ENCODE measurements at places on chromosomes 12 and 14.

DNA sequence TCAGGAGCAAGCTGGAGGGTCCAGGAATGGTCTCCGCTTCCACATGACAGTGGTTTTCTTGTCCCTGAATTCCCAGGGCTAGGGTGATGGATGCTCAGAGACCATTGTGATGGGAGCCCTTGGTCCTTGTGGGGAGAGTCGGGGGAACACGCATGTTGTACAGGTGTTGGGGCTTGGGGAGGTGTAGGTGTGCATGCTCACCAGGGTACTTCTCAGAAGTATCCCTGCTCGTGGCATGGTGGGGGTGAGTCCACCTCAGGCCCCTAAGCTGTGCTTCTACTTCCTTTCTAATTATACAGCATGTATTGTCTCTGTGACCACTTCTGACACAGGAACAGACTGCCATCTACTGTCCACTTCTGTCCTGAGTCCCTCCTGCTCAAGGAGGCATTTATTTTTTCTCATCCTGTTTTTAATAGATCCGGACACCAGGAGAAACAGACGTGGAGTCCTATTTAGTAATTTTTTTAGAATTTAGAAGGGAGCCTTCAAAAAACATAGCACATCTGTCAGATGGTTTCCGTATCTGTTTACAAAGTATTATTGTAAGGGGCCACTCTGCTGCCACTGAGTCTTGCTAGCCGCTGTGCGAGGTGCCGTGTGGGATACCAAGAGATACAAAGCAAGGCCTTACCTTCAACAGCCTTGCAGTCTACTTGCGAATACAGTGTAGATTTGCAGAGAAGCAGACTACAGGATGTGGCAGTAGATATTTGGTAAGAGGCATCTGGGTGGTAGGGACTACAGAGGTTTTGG is 10.5 kb downstream of the NTF3 start:
- H3K27me3 ChIP-seq, result no peaks in the 10 kb centered on the region
- H3K4me3 ChIP-seq, result no peak overlapping the region
- no peaks in the 10 kb centered on the region for H3K36me3 ChIP-seq
- H3K4me1 ChIP-seq, result 0 out of 2 replicates have a peak, but pooled peaks cover 2% of the 10 kb centered on the region
- no peak for DNase-seq

- H3K27me3 ChIP-seq, result no peaks in the 10 kb centered on the region
- H3K4me1 ChIP-seq, result no peaks in the 10 kb centered on the region
- H3K36me3 ChIP-seq, result no peaks in the 10 kb centered on the region
- no peak overlapping the region for H3K4me3 ChIP-seq
Measured at GRCh38 chr12:62882140-62882539, 52.8 kb downstream of the PPM1H start.

- no peak for DNase-seq
- H3K27me3 ChIP-seq, result no peaks in the 10 kb centered on the region
- no peak overlapping the region for H3K27ac ChIP-seq
Measured at GRCh38 chr12:100077367-100077766, 65.3 kb downstream of the BLTP3B start.

- DNase-seq, result no peak
- no peaks in the 10 kb centered on the region for H3K36me3 ChIP-seq
- no peaks in the 10 kb centered on the region for H3K4me1 ChIP-seq
- H3K27me3 ChIP-seq, result no peaks in the 10 kb centered on the region
- H3K4me3 ChIP-seq, result no peak within 1 kb of the TSS
Measured at GRCh38 chr12:91057368-91058165, at the start of gene KERA. KERA (minus strand) TSS chr12:91058024; CDS start chr12:91056281, 1,743 bp downstream.

- no peak overlapping the region for H3K4me3 ChIP-seq
- no peak overlapping the region for H3K27ac ChIP-seq
- H3K27me3 ChIP-seq, result no peaks in the 10 kb centered on the region
Measured at GRCh38 chr14:90447720-90448497, 51.1 kb downstream of the CALM1 start.

- peaks cover 46% of the 10 kb centered on the region for H3K27me3 ChIP-seq
- DNase-seq, result no peak
- no peak overlapping the region for H3K27ac ChIP-seq
Measured at GRCh38 chr12:57741844-57742738, 2.7 kb upstream of the TSPAN31 start.

DNA sequence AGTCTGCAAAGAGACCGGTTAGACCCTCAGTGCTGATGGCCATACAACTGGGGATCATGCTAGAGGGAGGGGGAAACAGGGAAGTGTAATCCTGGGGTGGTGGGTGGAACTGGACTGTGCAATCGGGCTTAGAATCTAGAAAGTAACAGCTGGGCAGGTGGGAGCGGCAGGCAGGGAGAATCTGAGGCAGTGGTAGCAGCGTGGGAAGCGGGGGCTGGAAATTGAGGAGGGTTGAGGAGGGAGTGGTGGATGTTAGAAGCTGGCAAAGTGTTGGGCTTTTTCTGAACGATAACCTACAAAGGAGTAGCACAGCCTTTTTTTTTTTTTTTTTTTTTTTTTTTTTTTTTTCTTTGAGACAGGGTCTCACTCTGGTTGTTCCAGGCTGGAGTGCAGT is 3.1 kb upstream of the IGFBP6 start:
- no peaks in the 10 kb centered on the region for H3K27me3 ChIP-seq
- H3K4me1 ChIP-seq, result peaks cover 4% of the 10 kb centered on the region
- no peak overlapping the region for H3K4me3 ChIP-seq
- no peak overlapping the region for H3K27ac ChIP-seq
- H3K36me3 ChIP-seq, result no peaks in the 10 kb centered on the region
- DNase-seq, result no peak

DNA sequence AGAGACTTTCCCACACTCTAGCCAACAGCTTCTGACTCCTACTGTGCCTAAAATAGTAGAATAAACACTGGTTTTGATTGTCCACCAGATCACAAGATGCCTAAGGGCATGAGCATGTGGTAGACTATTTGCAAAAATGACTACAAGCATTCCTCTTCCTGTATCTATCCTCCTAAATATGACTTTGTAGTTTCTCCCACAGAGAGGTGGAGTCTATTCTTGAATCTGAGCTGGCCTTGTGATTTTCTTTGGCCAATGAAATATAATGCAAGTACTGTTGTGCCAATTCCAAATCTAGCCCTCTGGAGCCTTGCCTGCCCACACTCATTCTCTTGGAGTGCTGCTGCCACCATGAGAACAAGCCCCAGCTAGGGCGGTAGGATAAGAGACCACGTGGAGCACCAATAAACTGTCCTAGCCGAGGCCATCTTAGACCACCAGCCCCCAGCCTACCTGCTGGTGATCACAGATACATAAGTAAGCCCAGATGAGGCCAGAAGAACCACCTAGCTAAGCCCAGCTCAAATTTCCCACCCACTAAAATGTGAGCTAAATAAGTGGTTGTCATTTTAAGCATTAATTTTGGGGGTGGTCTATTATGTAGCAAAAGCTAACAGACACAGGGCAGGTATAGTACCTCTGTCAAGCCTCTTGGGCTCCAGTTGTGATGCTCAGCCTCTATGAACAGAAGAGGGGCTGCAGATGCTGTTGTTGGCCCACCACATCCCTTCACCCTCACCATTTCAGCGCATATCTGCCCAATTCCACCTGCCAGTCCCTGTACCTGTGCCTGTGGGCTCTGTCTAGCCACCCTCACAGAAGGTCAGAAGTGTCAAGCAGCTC is 17.9 kb downstream of the ZFP36L1 start:
- H3K36me3 ChIP-seq, result no peaks in the 10 kb centered on the region
- no peaks in the 10 kb centered on the region for H3K27me3 ChIP-seq
- H3K4me1 ChIP-seq, result no peaks in the 10 kb centered on the region
- H3K27ac ChIP-seq, result no peak overlapping the region
- no peak for DNase-seq

GRCh38 chr14:88321692-88322503 is 1.2 kb downstream of the KCNK10 start:
- no peaks in the 10 kb centered on the region for H3K36me3 ChIP-seq
- no peak overlapping the region for H3K27ac ChIP-seq
- H3K4me1 ChIP-seq, result peaks cover 11% of the 10 kb centered on the region
- H3K27me3 ChIP-seq, result peaks cover 55% of the 10 kb centered on the region

DNA sequence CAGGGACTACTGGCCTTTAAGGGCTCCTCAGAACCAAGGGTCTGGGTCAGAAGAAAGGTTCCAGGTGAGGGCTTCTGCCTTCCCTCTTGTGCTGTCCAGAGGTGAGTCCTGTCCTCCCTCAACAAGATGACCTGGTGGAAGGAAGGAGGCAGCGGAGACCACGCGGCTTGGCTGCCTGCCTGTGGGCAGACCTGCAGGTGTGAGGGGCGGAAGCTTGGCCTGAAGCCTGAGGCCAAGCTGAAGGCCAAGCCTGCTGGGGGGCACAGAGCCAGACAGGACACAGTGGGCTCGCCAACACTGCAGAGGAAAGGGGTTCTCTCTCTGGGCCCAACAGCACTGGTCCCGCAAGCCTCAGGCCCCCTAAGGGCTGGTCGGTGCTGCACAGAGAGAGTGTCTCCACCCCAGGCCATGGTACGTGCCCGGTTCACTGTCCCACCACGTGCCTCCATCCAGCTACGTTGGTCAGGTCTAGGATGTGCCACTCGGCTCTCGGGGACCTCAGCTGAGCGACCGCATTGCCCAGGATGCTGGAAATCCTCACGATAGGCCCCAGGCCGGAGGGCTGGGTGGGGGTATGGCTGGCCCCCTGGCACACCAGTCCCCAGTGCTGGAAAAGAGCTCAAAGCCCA is 170.0 kb upstream of the PRMT8 start:
- H3K36me3 ChIP-seq, result no peaks in the 10 kb centered on the region
- no peak overlapping the region for H3K4me3 ChIP-seq
- DNase-seq, result no peak
- H3K27ac ChIP-seq, result no peak overlapping the region
- no peaks in the 10 kb centered on the region for H3K27me3 ChIP-seq

DNA sequence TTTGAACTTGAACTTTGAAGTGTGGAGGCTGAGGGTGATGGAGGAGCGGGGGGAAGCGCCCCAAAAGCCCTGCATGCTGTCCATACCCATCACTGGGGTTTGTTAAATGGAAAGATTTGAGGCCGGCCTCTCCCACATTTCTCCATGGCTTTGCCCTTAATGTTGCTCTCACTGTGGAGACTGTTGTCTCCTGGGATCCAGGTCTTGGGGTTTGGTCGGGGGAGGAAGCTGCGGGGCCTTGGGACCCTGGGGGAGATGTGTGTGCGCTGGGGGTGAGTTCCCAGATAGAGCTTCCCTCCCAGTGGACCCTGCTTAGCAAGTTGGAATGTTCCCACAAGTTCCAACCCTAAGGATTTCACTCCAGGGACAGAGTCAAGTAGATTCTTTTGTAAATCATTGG is 28.0 kb upstream of the LRTM2 start:
- H3K36me3 ChIP-seq, result 0 out of 2 replicates have a peak, but pooled peaks cover under 1% of the 10 kb centered on the region
- no peak overlapping the region for H3K27ac ChIP-seq
- H3K27me3 ChIP-seq, result peaks cover 1% of the 10 kb centered on the region
- no peak for DNase-seq
- no peak overlapping the region for H3K4me3 ChIP-seq

DNA sequence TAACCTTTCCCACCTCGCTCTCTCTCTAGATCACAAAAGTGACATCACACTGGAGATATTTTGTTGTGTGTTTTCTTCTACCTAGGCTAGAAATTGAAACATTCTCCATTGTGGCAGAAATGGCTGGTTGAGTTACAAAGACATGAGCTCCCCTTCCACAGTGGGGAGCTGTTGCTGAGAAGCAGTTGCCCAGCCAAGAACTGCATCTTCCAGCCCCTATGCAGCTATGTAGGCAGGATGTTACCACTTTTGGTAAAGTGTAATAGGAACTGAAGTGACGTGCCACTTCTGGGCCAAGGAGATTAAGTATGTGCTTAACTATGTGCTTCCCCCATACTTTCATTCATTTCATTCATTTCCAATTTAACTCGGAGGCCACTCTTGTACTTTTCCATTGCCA is 138.7 kb upstream of the E2F7 start:
- H3K4me3 ChIP-seq, result no peak overlapping the region
- H3K4me1 ChIP-seq, result no peaks in the 10 kb centered on the region
- no peaks in the 10 kb centered on the region for H3K36me3 ChIP-seq
- no peak for DNase-seq

DNA sequence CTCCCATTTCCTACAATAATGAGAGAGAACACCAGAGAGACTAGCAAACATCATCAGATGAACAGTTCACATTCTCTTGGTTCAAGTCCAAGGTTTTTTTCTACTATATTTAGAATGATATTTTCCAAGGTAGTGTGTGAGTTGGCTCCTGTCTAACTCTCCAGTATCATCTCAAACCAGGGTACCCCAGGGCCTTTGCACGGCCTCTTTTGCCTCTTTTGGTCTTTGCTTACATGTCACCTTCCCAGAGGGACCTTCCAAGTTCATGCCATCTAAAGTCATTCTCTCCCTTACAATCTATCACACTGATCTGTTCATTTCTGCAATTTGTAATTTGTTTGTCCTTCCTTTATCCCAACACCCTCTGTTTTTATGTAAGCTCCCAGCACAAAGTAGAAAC is 264.5 kb downstream of the VRK1 start:
- no peaks in the 10 kb centered on the region for H3K36me3 ChIP-seq
- no peak overlapping the region for H3K27ac ChIP-seq
- no peak for DNase-seq
- H3K27me3 ChIP-seq, result no peaks in the 10 kb centered on the region

GRCh38 chr14:20440465-20440864 is 4.5 kb upstream of the KLHL33 start:
- H3K36me3 ChIP-seq, result peaks cover 6% of the 10 kb centered on the region
- DNase-seq, result no peak
- no peak overlapping the region for H3K27ac ChIP-seq

- DNase-seq, result no peak
- no peaks in the 10 kb centered on the region for H3K4me1 ChIP-seq
- H3K4me3 ChIP-seq, result no peak overlapping the region
- no peak overlapping the region for H3K27ac ChIP-seq
Measured at GRCh38 chr12:52380271-52380694, 5.2 kb downstream of the KRT84 start.

DNA sequence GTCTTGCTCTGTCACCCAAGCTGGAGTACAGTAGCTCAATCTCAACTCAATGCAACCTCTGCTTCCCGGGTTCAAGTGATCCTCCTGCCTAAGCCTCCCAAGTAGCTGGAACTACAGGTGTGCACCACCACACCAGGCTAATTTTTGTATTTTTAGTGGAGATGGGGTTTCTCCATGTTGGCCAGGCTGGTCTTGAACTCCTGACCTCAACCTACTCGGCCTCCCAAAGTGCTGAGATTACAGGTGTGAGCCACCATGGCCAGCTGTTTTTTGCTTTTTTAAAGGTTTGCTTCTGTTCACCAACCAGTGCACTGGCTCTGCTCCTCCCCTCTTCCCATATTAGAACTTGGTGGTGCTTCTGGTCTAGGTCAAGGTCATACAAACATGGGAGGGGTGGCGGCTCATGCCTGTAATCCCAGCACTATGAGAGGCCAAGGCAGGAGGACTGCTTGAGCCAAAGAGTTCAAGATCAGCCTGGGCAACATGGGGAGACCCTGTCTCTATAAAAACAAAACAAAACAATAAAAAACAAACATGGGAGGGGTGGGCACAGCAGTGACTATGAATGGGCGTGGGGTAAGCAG is 20.4 kb upstream of the PAPOLA start:
- no peaks in the 10 kb centered on the region for H3K36me3 ChIP-seq
- H3K4me3 ChIP-seq, result no peak overlapping the region
- DNase-seq, result no peak

GRCh38 chr12:123533672-123534643 is at the start of gene RILPL1:
RILPL1 (minus strand) TSS chr12:123533719; CDS start chr12:123533482, 237 bp downstream.
- H3K4me1 ChIP-seq, result no peaks in the 10 kb centered on the region
- H3K27ac ChIP-seq, result peak within 1 kb of the TSS; percentile 45
- H3K4me3 ChIP-seq, result peak within 1 kb of the TSS; percentile 60

GRCh38 chr12:131829791-131830334 is 1.7 kb downstream of the MMP17 start:
- peaks cover 2% of the 10 kb centered on the region for H3K27me3 ChIP-seq
- H3K4me1 ChIP-seq, result peaks cover 22% of the 10 kb centered on the region
- DNase-seq, result no peak

GRCh38 chr12:50174971-50175715 is 8.0 kb upstream of the CERS5 start:
- no peak for DNase-seq
- H3K27ac ChIP-seq, result no peak overlapping the region
- no peaks in the 10 kb centered on the region for H3K27me3 ChIP-seq
- 0 out of 2 replicates have a peak, but pooled peaks cover 8% of the 10 kb centered on the region for H3K36me3 ChIP-seq
- H3K4me1 ChIP-seq, result no peaks in the 10 kb centered on the region

All from H1 (cell line).